COLO829 (cell line): ENCODE measurements at places on chromosomes 6 and 20.

- no peak for DNase-seq
Measured at GRCh38 chr6:15401120-15401519, 155.3 kb downstream of the JARID2 start.

- no peak for DNase-seq
Measured at GRCh38 chr6:161444464-161444863, 170.6 kb upstream of the AGPAT4 start.

GRCh38 chr6:44444853-44445252 is 57.3 kb downstream of the CDC5L start:
- no peak for DNase-seq

DNA sequence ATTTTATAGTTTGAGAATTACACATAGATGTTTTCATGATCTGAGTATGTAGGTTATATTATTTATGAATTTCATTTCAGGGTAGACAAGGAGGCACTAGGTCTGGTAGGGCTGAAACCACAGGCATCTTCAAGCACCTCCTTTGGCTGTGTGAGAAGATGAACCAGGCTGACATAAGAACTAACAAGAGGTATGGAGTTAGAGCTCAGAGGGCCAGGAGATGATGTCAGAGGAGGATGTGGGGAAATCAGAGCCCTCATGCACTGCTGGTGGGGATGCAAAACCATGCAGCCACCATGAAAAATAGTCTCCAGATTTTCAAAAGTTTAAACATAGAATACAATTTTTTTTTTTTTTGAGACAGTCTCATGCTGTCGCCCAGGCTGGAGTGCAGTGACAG is 13.6 kb upstream of the RIPOR3 start:
- DNase-seq, result no peak

DNA sequence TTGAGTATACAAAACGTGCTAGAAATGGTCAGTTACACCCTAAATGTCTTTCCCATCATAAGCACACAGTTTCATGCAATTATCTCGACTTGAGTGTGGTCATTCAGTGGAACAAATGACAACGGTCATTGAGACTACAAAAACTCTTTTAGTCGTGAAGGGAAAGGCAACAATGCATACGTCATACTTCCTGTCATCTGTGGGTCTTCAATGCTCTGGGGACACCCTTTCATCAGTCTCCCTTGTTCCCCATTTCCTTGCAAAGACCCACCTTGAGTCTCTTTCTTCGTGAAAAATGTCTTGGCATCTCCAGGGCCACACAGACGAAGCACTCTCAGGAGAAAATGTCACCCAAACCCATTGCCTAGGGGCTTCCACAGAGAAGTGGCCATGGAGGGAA is 238.5 kb downstream of the GMPR start:
- DNase-seq, result no peak

- DNase-seq, result no peak
Measured at GRCh38 chr6:17940151-17940792, 47.2 kb downstream of the KIF13A start.

- no peak for DNase-seq
Measured at GRCh38 chr6:27601668-27602254, 128.9 kb upstream of the ZNF184 start.

DNA sequence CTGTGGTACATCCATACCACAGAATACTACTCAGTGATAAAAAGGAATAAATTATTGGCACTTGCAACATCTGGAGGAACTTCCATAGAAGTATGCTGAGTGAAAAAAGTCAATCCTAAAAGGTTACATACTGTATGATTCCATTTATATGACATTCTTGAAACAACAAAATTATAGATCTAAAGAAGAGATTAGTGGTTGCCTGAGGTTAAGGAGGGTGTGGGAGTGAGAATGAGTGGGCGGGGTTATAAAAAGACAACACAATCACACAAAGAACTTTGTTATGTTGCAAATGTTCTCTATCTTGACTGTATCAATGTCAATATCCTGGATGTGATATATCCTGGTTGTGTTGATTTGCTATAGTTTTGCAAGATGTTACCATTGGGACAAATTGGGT is 21.2 kb downstream of the SNRPB start:
- DNase-seq, result no peak

DNA sequence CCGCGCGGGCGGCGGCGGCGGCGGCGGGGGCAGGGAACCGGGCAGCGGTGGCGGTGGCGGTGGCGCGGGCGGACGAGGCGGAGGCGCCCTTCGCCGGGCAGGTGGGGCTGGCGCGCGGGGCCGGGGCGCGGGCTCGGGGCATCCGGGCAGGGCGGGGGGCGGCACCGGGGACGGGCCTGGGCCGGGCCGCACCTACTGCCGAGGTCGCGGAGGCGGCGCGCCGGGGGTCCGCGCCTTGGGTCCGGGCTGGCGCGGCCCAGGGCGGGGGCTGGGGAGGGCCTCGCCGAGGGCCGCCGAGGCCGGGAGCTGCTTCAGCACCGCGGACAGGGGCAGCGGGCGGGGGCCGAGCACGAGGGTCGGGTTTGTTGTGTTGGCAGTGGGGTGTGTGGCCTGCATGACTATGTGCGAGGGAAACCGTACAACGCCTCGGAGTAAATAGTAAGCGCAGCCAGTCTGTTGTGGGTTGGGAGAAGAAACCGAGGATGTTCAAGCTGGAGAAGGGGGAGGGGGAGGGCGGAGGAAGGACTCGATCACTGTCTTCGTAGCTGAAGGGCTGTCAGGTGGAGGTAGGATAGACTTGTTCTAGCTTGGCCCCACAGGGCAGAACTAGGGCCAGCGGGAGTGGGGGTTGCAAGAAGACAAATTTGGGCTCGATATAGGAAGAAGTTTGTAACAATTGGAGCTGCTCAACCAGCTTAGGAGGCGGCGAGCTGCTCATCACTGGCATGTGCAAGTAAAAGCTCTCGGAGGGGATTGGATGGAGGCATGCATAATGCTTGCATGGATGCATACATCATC is 593 bp downstream of the MMP24 start:
- DNase-seq, result peak; percentile 42

GRCh38 chr6:107740496-107741190 is 83.5 kb downstream of the SCML4 start:
- no peak for DNase-seq

- no peak for DNase-seq
Measured at GRCh38 chr6:22970004-22970403, 400.6 kb downstream of the HDGFL1 start.

GRCh38 chr6:44649365-44650025 is 262.0 kb downstream of the CDC5L start:
- DNase-seq, result no peak

DNA sequence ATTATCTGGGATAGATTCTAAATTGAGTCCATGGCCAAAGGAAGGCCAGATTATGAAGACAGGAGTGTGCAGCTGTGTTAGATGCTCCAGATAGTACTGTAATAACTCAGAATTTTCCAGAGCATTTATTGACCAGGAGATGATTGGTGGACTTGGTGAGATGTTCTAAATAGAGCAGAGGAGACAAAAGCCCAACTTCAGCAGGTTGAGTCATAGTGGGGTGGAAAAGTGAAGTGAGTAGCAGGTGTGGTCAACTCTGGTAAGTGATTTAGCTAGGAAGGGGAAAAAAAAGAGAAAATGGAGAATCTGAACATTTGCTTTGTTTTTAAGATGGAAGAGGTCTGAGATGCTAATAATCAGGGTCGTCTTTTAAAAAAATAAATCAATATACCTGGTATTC is 227.4 kb downstream of the TMEM200A start:
- no peak for DNase-seq

GRCh38 chr6:158645064-158646022 is 800 bp upstream of the DYNLT1 start:
- no peak for DNase-seq

GRCh38 chr6:131755597-131755996 is 44.8 kb upstream of the CTAGE9 start:
- DNase-seq, result no peak
